ENCODE measurements at places on chromosomes 1 and 21. TPM values are rescaled to one million over a fixed set of nuclear protein-coding genes. Genes with fewer than 3 reads are reported as not detected.

The LEFTY1 gene
- not detected for total RNA-seq

The CNIH3 gene
- 1.8 TPM for total RNA-seq

The TRAF5 gene
- total RNA-seq: 21.9 TPM

The ALG14 gene
- total RNA-seq: 0.52 TPM

The MSH4 gene
- 0.25 TPM for total RNA-seq

The IGSF3 gene
- 0.08 TPM for total RNA-seq

The RSBN1 gene
- total RNA-seq: 44.2 TPM

The IGSF9 gene
- total RNA-seq: not detected

The OLFML2B gene
- 0.08 TPM for total RNA-seq

The CD1B gene
- not detected for total RNA-seq

The ARHGEF10L gene
- 0.22 TPM for total RNA-seq

The LCA5L gene
- total RNA-seq: 0.17 TPM

The HORMAD1 gene
- total RNA-seq: not detected

The AADACL3 gene
- total RNA-seq: not detected

The GBP1 gene
- 16.5 TPM for total RNA-seq

The NUDT4B gene
- total RNA-seq: 0.42 TPM

The FAM177B gene
- total RNA-seq: not detected
